ENCODE measurements at places on chromosomes 4 and X. TPM values are rescaled to one million over a fixed set of nuclear protein-coding genes. Genes with fewer than 3 reads are reported as not detected.

The KLHL4 gene
- 0.21 TPM for total RNA-seq

GRCh38 chrX:38664285-38664684 lies 102.9 kb downstream of the TSPAN7 start:
- no peak for DNase-seq

- DNase-seq = no peak
These were observed 97.8 kb upstream of the ATOH1 start for GRCh38 chr4:93730760-93731159.

- DNase-seq = no peak
These were observed 29.3 kb downstream of the MOSPD2 start for GRCh38 chrX:14902537-14902936.

- DNase-seq = no peak
These were observed 143.5 kb downstream of the CHM start for GRCh38 chrX:85903692-85904471.

The NWD2 gene
- total RNA-seq = 0.64 TPM

- DNase-seq = no peak
These were observed 112.5 kb downstream of the RASGEF1B start for GRCh38 chr4:81359207-81359606.

- DNase-seq = no peak
These were observed 331.4 kb downstream of the ARHGAP24 start for GRCh38 chr4:85806334-85806733.

GRCh38 chr4:77022560-77023179 lies 53.1 kb downstream of the CCNI start:
- no peak for DNase-seq

GRCh38 chr4:168263039-168263438 lies 55.5 kb downstream of the DDX60 start:
- DNase-seq = no peak

The ANXA5 gene
- 203 TPM for total RNA-seq

The FGF13 gene
- 12.7 TPM for total RNA-seq

The CSAG3 gene
- total RNA-seq = not detected

GRCh38 chr4:42142591-42142990 lies 9.9 kb downstream of the BEND4 start:
- DNase-seq = no peak

GRCh38 chr4:99028187-99028586 lies 32.7 kb downstream of the METAP1 start:
- no peak for DNase-seq

The RBMXL3 gene
- not detected for total RNA-seq

DNA sequence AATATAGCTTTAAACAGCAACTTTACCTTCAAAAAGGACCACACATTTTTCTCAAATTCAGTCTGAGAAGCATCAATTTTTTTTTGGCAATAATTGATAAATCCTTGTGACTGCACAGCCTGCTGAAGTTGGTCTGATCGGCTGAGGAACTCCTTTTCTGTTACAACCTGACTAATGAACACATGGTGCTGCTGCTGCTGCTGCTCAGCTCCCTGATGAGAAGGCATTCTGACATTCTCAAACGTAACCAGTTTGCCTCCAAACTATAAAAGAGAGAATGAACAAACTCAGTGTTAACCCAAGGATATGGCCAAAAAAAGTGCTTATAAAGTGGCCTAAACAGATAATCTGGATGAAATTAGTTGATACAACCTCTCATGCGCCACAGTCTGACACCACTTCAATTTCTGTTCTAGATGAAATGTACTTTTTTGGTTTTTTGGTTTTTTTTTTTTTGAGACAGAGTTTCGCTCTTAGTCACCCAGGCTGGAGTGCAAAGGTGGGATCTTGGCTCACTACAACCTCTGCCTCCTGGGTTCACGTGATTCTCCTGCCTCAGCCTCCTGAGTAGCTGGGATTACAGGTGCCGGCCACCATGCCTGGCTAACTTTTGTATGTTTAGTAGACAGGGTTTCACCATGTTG lies 26.5 kb downstream of the SEC31A start:
- no peak for DNase-seq

The RBM46 gene
- total RNA-seq = not detected

The PITX2 gene
- not detected for total RNA-seq

DNA sequence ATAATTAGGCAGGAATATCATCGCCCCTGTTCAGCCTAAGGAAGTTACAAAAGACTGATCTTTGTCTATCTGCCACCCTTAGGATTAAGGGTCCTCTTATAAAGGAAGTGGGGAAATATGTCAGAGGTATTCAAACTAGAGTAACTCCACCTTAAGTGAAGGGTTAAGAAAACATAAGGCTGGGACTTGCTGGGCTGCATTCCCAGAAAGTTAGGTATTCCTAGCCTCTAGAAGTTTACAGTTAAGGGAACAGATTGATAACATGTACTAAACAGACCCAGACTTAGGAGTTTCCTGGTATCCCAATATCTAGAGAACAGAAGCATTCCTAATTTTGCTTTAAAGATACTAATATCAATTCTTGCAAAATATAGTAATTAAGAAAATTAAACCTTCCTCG lies 6.0 kb downstream of the CXCL2 start:
- DNase-seq = no peak

DNA sequence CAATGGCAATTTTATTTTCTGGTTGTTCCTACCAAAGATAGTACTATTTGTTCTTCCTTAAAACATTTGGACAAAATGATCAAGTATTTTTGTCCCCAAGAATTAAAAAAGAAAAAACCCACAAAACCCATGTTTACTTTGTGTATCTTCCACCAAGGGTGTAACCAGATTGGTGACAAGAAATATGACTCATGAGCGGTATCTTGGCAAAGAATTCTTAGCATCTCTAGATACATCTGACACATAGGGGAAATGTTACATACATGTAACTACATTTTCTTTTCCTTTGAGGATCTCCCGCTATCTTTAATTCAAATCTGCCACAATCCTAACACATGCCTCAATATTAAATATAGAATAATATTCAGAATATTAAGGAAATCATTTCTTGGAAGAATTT lies 78.7 kb downstream of the WDFY3 start:
- DNase-seq = no peak

GRCh38 chrX:131607792-131608369 lies 64.0 kb downstream of the OR13H1 start:
- no peak for DNase-seq

The CPZ gene
- 3.5 TPM for total RNA-seq

DNA sequence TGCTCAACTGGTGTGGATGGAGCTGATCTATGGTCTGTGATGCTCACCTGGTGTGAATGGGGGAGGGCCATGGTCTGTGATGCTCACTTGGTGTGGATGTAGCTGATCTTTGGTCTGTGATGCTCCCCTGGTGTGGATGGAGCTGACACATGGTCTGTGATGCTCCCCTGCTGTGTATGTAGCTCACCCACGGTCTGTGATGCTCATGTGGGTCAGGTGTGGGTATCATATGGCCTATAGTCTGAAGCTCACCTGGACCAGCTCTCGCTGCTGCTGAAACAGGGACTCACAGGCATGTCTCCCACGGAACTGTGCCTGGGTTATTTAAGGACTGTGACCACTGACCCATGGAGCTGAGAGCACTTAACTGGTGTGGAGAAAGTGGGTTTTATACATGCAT lies 109.7 kb downstream of the CRLF2 start:
- no peak for DNase-seq

The MTTP gene
- 1.9 TPM for total RNA-seq

The MAGEA1 gene
- total RNA-seq = not detected

The CLCN4 gene
- total RNA-seq = 4.4 TPM

GRCh38 chr4:17020451-17020850 lies 122.0 kb upstream of the LDB2 start:
- DNase-seq = no peak

- no peak for DNase-seq
These were observed 96.9 kb upstream of the CITED1 start for GRCh38 chrX:72402614-72403013.

- no peak for DNase-seq
These were observed 176.7 kb downstream of the LDB2 start for GRCh38 chr4:16721613-16722291.

DNA sequence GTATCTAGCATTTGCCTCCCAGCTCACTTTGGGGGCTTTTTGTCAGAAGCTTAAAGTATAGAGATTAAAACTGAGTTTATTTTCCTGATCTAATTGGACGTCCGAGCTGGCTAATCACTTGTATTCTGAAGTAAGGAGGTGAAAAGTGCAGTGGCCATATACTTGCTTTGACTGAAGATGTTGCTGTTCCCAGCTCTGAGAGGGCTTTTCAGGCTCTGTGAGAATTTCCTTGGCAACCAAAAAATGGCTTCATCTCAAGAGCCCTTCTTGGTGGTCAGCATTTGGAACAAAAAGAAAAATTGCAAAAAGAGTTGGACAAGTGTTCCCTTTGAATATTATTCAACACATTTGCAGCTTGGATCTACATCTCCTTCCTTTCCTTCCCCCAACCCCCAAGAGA lies 67.0 kb downstream of the SLC4A4 start:
- no peak for DNase-seq

DNA sequence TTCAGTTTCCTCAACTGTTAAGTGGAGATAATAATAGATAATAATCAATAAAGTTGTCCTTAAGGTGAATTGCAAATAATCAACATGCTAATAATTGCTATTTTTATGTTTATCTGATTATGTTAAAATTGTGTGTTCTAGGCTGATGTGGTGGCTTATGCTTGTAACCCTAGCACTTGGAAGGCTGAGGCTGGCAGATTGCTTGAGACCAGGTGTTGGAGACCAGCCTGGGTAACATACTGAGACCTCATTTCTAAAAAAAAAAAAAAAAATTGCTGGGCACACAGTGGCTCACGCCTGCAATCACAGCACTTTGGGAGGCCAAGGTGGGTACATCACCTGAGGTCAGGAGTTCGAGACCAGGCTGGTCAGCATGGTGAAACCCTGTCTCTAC lies 175.2 kb downstream of the GC start:
- DNase-seq = no peak

DNA sequence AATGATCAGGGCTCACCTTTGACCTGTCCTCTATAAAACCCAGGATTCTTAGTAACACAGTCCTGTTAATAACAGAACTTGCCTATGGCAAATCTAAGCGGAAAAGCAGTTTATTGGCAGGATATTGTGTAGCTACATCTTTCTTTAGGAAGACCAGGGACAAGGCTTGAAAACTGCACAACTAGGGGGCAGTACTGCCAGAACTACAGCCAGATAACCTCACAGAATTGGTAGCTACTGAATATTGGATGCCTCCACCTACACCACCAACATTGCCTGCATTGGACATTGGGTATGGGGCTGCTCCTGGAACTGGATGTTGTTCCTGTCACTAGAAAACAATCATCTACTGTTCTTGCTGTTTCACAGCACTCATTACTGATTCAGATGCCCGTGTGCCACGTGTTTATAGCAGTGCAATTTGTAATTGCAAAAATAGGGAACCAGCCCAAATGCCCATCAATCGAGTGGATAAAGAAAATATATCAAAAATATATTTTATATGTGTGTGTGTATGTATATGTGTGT lies 47.4 kb downstream of the REPS2 start:
- no peak for DNase-seq

The CTAG1B gene
- not detected for total RNA-seq

DNA sequence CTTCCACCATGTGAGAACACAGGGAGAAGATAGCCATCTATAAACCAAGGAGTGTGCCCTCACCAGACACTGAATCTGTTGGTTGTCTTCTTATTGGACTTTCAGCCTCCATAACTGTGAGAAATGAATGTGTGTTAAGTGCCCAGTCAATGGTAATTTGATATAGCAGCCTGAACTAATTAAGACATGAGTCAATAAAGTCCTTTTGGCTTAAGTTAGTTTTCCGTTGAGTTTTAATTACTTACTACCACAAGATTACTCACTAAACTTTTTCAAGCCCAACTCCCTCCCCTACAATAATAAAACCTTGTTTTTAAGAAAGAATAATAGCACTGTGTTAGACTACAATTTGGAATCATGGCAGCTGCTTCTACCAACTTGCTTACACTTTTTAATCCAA lies 324.2 kb downstream of the PCDH19 start:
- no peak for DNase-seq

The GPM6B gene
- total RNA-seq = 18.6 TPM

The SLC7A11 gene
- 0.75 TPM for total RNA-seq

The VCX3B gene
- not detected for total RNA-seq

GRCh38 chr4:24794916-24795665 lies at the start of gene SOD3:
SOD3 (plus strand) TSS chr4:24795573; CDS start chr4:24799522, 3,949 bp downstream.
- DNase-seq = peak; percentile 96

- DNase-seq = no peak
These were observed 7.4 kb upstream of the WDFY3 start for GRCh38 chr4:84973856-84974255.

- no peak for DNase-seq
These were observed 64.1 kb upstream of the MAD2L1 start for GRCh38 chr4:120130786-120131185.

DNA sequence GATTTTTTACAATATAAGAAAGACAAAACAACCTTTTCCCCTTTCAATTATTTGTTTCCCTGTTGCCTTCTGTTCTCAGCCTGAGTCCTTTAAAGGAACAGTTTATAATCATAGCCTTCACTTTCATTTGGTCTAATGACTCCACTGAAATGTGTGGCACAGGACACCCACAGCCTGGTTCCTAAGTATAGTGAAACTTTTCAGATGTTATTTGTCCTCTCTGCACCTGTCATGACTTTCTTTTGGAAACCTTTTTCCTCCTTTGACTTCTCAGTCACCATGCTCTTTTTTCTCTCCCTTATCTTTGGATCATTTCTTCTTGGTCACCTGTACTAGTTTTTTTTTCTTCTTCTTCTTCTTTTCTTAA lies 237.8 kb upstream of the ANXA3 start:
- DNase-seq = no peak

The XAGE1A gene
- not detected for total RNA-seq

DNA sequence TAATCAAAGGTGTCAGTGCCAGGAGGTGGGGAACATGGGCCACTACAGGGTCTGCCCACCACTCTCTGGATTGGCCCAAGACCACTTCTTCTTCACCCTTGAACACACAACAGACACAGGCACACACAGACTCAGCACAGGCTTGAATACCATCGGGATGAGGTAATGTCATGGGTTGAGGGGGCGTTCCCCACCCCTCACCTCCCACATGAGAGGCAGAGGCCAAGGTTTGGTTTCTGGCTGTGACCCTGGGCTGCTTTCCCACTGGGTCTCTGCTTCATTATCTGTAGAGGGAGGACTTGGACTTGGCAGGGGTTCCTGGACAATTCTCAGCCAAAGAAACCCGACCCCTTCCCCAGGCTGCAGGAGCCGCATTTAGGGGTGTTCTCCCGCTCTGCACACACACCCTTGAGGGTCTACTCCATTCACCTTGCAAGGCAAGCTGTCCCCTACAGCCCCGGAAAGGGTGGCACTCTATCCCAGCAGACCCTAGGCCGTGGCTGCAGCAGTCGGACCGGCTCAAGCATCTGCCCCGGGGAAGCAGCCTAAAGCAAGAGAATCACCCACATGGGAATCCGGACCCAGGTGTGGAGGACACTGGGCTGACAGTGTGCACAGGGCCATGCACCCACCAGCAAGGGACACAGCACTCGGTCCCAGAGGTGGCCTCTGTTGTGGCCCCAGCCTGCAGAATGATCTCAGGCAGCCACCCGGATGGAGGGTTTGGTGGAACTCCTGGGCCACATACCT lies 62.4 kb downstream of the TRMT44 start:
- DNase-seq = no peak

The VSIG4 gene
- total RNA-seq = 157 TPM

The MAGIX gene
- total RNA-seq = 0.32 TPM

- no peak for DNase-seq
These were observed 320.4 kb upstream of the SLC7A11 start for GRCh38 chr4:138562544-138562991.

Measured in ascending aorta (tissue), 2 donors.